ENCODE measurements at places on chromosomes 3 and 15. TPM values are rescaled to one million over a fixed set of nuclear protein-coding genes. Genes with fewer than 3 reads are reported as not detected.

- DNase-seq = no peak
Measured at GRCh38 chr3:2303566-2303965, 204.9 kb downstream of the CNTN4 start.

- DNase-seq = peak; percentile 36
Measured at GRCh38 chr15:100154338-100154737, 187.4 kb downstream of the ADAMTS17 start.

DNA sequence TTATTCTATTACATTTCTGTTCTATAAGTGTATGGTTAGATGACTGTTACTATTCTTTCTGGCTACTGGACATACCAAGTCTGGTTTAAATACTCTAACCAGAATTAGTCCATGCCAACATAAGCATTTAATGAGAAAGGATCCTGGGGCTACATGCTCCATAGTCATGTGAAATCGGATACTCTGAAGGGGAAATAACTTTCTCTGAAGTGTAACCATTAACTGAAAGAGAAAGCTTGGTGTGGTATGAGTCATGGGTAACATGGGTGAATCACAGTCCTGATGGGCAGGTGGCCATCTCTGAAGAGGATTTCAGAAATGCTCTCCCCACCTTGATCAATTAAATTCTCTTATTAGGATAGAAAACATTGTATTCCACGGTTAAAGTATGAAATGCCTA is 69.4 kb downstream of the FHIT start:
- DNase-seq = no peak

- no peak for DNase-seq
Measured at GRCh38 chr3:131077904-131078303, 51.2 kb downstream of the NEK11 start.

- no peak for DNase-seq
Measured at GRCh38 chr3:192747746-192748145, 20.4 kb upstream of the FGF12 start.

- no peak for DNase-seq
Measured at GRCh38 chr3:181264486-181264885, 274.9 kb upstream of the DNAJC19 start.

DNA sequence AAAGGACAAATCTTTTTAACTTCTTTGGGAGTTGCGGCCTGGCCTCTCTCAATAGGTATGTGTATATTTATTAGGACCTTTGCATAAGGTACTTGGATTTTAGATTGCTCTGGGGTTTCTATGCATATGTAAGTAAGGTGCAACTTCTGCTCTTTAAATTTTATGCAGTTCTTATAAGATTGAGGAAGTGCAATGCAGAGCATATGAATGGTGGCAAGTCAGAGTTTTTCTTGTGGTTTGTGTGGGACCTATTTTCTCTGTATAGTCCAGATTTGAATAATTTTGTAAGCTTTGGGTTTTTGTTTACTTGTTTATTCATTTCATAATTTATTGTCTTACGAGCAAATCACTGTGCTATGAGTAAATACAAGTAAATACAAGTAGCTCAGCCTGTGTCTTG is 101.5 kb downstream of the ATG7 start:
- no peak for DNase-seq

DNA sequence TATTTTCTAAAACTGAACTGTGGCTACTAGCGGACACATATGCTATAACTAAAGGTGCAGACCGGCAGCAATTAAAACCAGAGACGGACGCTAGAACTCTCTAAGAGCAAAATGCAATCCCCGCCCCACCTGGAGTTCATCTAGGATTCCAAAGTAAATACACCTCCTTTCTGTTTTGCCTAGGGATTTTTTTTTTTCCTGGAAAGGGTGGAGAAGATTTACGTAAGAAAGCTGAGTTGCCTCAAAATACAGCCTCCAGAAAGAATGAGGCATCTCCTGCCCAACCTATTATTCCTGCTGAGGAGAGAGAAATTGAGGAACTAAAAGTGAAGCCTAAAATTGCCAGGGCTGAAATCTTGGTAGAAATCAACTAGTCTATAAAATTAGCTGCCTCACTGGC is 150.2 kb downstream of the TP63 start:
- DNase-seq = no peak

DNA sequence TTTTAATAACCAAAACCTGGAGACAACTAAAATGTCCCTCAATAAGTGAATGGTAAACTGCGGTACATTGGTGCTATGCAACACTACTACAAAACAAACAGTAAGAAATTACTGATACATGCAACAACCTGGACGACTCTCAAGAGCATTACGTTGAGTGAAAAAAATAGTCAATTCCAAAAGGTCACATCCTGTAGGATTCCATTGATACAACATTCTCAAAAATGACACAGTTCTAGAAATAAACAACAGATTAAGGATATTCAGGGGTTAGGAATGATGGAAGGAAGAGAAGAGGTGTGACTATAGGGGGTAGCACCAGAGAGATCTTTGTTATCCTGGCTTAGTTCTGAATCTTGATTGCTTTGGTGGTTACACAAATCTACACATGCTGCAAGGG is 72.2 kb downstream of the ZNF148 start:
- DNase-seq = no peak

GRCh38 chr3:127821394-127821793 is 921 bp downstream of the MGLL start:
- DNase-seq = peak; percentile 89

GRCh38 chr3:114892131-114892879 is 254.8 kb downstream of the ZBTB20 start:
- DNase-seq = no peak

GRCh38 chr3:191192941-191193340 is 6.1 kb upstream of the OSTN start:
- no peak for DNase-seq

GRCh38 chr3:159443266-159443665 is 545.4 kb upstream of the IL12A start:
- no peak for DNase-seq

Gene XCR1
- 1.2 TPM for total RNA-seq

Gene IMPG2
- not detected for total RNA-seq

Gene SAMMSON
- total RNA-seq = not detected

Gene GPR149
- total RNA-seq = not detected

Gene ACTC1
- total RNA-seq = 0.62 TPM

Gene KLHL40
- total RNA-seq = not detected

Gene GHSR
- not detected for total RNA-seq

Gene HCLS1
- 16.4 TPM for total RNA-seq

Gene CACNA2D2
- total RNA-seq = 1.4 TPM

Data from lower leg skin (tissue), 4 donors.